Mesothelial cell of epicardium (in vitro differentiated cells): ENCODE measurements at places on chromosomes 7 and 10. TPM values are rescaled to one million over a fixed set of nuclear protein-coding genes. Genes with fewer than 3 reads are reported as not detected.

The INHBA gene
- 47.6 to 51.4 TPM (median 50.6 TPM) in 3 replicates for total RNA-seq

DNA sequence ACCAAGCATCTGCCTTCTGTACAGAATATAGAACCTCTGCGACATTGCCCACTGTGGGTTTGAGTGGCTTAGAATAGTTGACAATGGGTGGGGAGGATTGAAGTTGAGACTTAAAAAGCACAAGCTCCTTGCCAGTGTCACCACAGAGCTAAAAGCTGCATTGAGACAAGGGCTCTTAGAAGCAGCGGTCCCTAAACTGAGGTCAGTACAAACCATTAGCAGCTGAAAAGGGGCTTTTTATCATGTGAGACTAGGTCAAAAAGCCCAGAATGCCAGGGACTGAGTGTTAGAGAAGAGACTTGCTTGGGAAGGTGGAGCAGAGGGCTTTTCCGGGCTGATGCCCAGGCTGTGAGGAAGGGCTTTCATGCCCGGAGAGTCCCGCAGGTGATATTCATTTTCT, 91.3 kb downstream of the POU6F2 start:
- peaks cover 16% of the 10 kb centered on the region for H3K4me1 ChIP-seq
- H3K4me3 ChIP-seq: no peak overlapping the region

DNA sequence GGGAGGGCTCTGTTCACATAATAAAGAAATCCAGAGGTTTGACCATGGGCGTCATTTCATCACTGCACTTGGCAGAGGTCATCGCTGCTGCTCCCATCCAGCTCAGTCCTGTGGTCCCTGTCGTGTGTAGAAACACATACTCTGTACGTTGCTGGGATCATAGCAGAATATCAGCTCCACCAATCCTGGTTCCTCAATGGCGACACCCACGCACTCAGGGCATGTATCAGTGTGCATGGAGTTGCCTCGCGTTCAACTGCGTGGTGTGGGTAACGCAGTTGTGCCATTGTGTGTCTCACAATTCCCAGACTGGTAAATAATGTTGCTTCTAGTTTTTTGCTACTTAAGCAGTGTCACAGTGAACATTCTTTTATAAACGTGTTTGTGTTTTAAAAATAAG, 111.1 kb downstream of the LHPP start:
- H3K27me3 ChIP-seq: no peaks in the 10 kb centered on the region
- no peaks in the 10 kb centered on the region for H3K36me3 ChIP-seq
- no peaks in the 10 kb centered on the region for H3K4me1 ChIP-seq

The PNLIP gene
- total RNA-seq: not detected in 3 replicates

The ATP5F1C gene
- total RNA-seq: 178 to 186 TPM (median 184 TPM) in 3 replicates

GRCh38 chr10:17195083-17195482, 6.4 kb downstream of the TRDMT1 start:
- H3K27me3 ChIP-seq: no peaks in the 10 kb centered on the region
- no peak for DNase-seq
- peaks cover 9% of the 10 kb centered on the region for H3K36me3 ChIP-seq
- no peak overlapping the region for H3K4me3 ChIP-seq
- peaks cover 22% of the 10 kb centered on the region for H3K4me1 ChIP-seq

GRCh38 chr7:137439829-137440825, 96.6 kb upstream of the PTN start:
- H3K27ac ChIP-seq: peak overlapping the region; percentile 78
- DNase-seq: no peak
- H3K4me1 ChIP-seq: peaks cover 13% of the 10 kb centered on the region

GRCh38 chr10:88497913-88498312, 85.2 kb downstream of the RNLS start:
- DNase-seq: no peak
- H3K27me3 ChIP-seq: no peaks in the 10 kb centered on the region
- H3K4me3 ChIP-seq: no peak overlapping the region
- H3K4me1 ChIP-seq: peaks cover 51% of the 10 kb centered on the region
- no peaks in the 10 kb centered on the region for H3K36me3 ChIP-seq

GRCh38 chr7:116339564-116339963, 129.2 kb downstream of the TES start:
- no peak for DNase-seq
- no peak overlapping the region for H3K4me3 ChIP-seq
- H3K4me1 ChIP-seq: peaks cover 3% of the 10 kb centered on the region
- H3K27ac ChIP-seq: no peak overlapping the region

The SUPV3L1 gene
- total RNA-seq: 38.0 to 42.4 TPM (median 38.3 TPM) in 3 replicates

GRCh38 chr7:27299861-27300260, 57.3 kb downstream of the EVX1 start:
- H3K4me3 ChIP-seq: no peak overlapping the region
- H3K4me1 ChIP-seq: peaks cover 3% of the 10 kb centered on the region
- DNase-seq: no peak
- no peaks in the 10 kb centered on the region for H3K36me3 ChIP-seq
- H3K27me3 ChIP-seq: no peaks in the 10 kb centered on the region

GRCh38 chr7:123622660-123623386, 21.2 kb downstream of the ASB15 start:
- H3K27me3 ChIP-seq: no peaks in the 10 kb centered on the region
- no peak overlapping the region for H3K4me3 ChIP-seq
- DNase-seq: no peak

DNA sequence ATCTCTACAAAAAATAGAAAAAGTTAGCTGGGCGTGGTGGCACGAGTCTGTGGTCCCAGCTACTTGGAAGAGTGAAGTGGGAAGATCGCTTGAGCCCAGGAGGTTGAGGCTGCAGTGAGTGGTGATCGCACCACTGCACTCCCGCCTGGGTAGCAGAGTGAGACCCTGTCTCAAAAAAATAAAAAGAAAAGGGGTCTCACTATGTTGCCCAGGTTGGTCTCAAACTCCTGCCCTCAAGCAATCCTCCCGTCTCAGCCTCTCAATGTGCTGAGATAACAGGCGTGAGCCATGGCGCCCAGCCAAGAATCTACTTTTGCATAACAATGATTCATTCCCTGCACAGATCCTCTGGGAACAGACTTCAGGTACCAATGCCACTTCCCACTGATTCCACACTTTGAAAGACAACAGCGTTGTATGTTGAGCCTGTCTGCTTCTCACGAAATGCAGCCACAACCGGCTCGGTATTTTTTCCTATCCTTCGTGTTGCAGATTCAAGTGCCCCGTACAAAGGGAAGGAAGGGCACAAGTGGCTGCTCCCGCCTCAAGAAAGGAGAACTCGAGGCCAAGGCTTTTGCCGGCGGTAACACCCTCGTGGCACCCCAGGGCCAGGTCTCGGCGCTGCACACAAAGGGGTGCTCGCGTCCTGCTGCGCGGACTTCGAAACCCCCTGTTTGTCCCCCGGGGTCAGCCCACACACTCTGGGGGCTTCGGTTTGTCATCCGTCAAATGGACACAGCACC, 745 bp downstream of the DAGLB start:
- peak overlapping the region; percentile 97 for H3K4me3 ChIP-seq
- no peak for DNase-seq
- H3K27me3 ChIP-seq: no peaks in the 10 kb centered on the region
- H3K27ac ChIP-seq: peak overlapping the region; percentile 96
- peaks cover 5% of the 10 kb centered on the region for H3K4me1 ChIP-seq
- peaks cover 17% of the 10 kb centered on the region for H3K36me3 ChIP-seq

The PPP1R17 gene
- total RNA-seq: not detected in 3 replicates

The PRPS1L1 gene
- total RNA-seq: not detected in 3 replicates

- no peaks in the 10 kb centered on the region for H3K27me3 ChIP-seq
- H3K4me3 ChIP-seq: no peak overlapping the region
- peaks cover 15% of the 10 kb centered on the region for H3K36me3 ChIP-seq
- peaks cover 40% of the 10 kb centered on the region for H3K4me1 ChIP-seq
- no peak for DNase-seq
- peak overlapping the region; percentile 62 for H3K27ac ChIP-seq
Measured at GRCh38 chr10:69973678-69974077, 79.0 kb upstream of the MACROH2A2 start.

DNA sequence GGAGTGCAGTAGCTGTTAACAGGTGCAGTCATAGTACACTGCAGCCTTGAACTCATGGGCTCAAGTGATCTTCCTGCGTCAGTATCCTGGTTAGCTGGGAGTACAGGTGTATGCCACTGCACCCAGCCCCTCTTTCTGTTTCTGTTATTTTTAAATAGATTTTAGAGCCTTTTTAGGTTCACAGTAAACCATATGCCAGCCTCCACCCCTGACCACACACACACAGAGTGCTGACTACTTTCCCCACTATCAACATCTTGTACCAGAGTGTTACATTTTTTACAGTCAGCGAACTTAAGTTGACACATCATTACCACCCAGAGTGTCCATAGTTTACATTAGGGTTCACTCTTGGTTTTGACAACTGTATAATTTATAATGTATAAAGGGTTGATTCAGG, 32.1 kb downstream of the MARCHF5 start:
- peaks cover 44% of the 10 kb centered on the region for H3K36me3 ChIP-seq
- H3K27me3 ChIP-seq: no peaks in the 10 kb centered on the region
- no peak overlapping the region for H3K4me3 ChIP-seq
- H3K4me1 ChIP-seq: no peaks in the 10 kb centered on the region
- no peak for DNase-seq

The MRPL43 gene
- 66.7 to 70.2 TPM (median 69.4 TPM) in 3 replicates for total RNA-seq

The SAMD9L gene
- 1.2 to 2.1 TPM (median 1.6 TPM) in 3 replicates for total RNA-seq

The SHTN1 gene
- 38.6 to 41.2 TPM (median 38.7 TPM) in 3 replicates for total RNA-seq

The EPO gene
- total RNA-seq: 0.16 to 0.27 TPM in 2 of 3 replicates, not detected in the other

The PTN gene
- 145 to 179 TPM (median 164 TPM) in 3 replicates for total RNA-seq

DNA sequence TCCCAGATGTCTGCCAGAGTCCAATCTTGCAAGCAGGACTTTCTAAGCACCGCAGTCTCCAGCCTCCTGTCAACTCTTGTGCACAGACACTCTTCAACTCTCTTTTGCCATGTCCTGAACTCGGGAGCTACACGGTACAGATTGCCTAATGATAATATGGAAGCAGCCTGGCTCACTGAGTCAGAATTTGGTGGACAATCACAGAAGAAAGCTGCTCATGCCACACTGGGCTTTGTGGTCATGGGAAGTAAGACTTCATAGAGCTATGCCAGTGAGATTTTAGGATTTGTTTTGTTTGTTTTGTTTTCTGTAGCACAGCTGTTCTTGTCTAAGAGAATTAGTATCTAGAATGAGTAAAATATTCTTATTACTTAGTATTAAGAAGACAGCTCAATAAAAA, 144.1 kb upstream of the PRSS58 start:
- H3K4me1 ChIP-seq: no peaks in the 10 kb centered on the region
- H3K4me3 ChIP-seq: no peak overlapping the region
- DNase-seq: no peak
- H3K27me3 ChIP-seq: peaks cover 13% of the 10 kb centered on the region

DNA sequence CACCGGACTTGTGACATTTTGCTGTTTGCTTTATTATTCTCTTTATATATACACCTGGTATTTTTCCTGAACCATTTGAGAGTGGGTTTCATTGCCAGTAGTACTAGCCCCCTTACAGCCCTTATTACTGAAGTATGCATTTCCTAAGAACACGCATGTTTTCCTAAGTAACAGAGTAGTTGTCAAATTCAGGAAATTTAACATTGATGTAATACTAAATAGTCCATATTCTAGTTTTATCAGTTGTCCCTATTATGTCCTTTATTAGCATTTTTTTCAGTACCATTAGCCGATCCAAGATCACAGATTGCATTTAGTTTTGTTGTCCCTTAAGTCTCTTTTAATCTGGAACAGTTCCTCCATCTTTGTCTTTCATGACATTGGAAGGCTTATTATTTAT, 8.0 kb downstream of the KMT2E start:
- no peak overlapping the region for H3K4me3 ChIP-seq
- peak overlapping the region; percentile 34 for H3K27ac ChIP-seq
- no peaks in the 10 kb centered on the region for H3K27me3 ChIP-seq
- peaks cover 50% of the 10 kb centered on the region for H3K4me1 ChIP-seq
- H3K36me3 ChIP-seq: no peaks in the 10 kb centered on the region

DNA sequence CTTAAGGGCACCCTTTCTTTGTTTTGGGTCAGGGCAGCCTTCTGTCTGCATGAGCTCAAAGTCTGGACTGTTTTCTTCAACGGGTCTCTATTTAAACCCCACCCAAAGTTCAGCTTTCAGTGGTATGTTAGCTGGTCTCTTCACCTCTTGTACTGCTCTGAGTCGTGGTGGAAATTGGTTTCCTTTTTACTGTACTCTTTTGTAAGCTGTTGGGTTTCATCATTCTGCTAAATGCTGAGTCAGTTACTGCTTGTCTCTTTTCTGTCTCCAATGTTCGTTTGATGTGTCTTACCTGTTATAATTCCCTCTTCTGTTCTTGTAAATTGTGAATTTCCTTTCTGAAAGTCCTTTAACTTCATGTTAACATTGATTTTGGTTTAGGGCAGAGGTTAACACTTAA, 64.1 kb upstream of the MALRD1 start:
- no peak overlapping the region for H3K27ac ChIP-seq
- no peaks in the 10 kb centered on the region for H3K27me3 ChIP-seq
- DNase-seq: no peak
- H3K4me3 ChIP-seq: no peak overlapping the region

- no peaks in the 10 kb centered on the region for H3K36me3 ChIP-seq
- no peaks in the 10 kb centered on the region for H3K4me1 ChIP-seq
- no peaks in the 10 kb centered on the region for H3K27me3 ChIP-seq
- DNase-seq: no peak
- H3K27ac ChIP-seq: no peak overlapping the region
Measured at GRCh38 chr7:39510864-39511354, 55.3 kb upstream of the YAE1 start.

DNA sequence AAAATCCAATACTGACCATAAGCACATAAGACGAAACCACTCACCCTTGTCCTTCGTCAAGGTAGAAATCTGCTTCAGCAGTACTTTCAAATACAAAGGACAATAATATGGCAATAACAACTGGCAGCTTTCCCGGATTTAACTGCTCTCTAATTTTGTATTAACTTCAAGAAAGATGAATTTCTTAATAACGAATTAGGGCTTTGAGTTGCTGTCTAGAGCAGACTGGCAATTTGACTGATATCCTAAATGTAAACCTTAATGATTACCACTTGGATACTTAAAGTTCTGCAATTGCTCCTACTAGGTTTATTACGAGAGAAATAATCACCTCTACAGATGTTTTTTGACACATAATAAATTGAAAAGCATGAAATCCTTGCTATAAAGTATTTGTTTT, 418.7 kb downstream of the MAGI2 start:
- no peak overlapping the region for H3K4me3 ChIP-seq
- no peak for DNase-seq
- no peaks in the 10 kb centered on the region for H3K36me3 ChIP-seq

GRCh38 chr7:22851145-22851544, 28.5 kb upstream of the TOMM7 start:
- peaks cover 11% of the 10 kb centered on the region for H3K4me1 ChIP-seq
- no peak for DNase-seq
- H3K36me3 ChIP-seq: no peaks in the 10 kb centered on the region
- no peak overlapping the region for H3K27ac ChIP-seq

The TAS2R39 gene
- not detected in 3 replicates for total RNA-seq

The CCL26 gene
- not detected in 3 replicates for total RNA-seq

The SAP25 gene
- 7.9 to 13.5 TPM (median 10.6 TPM) in 3 replicates for total RNA-seq

The MACC1 gene
- 9.3 to 12.0 TPM (median 11.1 TPM) in 3 replicates for total RNA-seq

The CHN2 gene
- 6.9 to 8.0 TPM (median 7.0 TPM) in 3 replicates for total RNA-seq
